ENCODE measurements at places on chromosomes 1 and 21.
A peak's percentile ranks its signal among the peaks of the same experiment; 100 is the strongest.

DNA sequence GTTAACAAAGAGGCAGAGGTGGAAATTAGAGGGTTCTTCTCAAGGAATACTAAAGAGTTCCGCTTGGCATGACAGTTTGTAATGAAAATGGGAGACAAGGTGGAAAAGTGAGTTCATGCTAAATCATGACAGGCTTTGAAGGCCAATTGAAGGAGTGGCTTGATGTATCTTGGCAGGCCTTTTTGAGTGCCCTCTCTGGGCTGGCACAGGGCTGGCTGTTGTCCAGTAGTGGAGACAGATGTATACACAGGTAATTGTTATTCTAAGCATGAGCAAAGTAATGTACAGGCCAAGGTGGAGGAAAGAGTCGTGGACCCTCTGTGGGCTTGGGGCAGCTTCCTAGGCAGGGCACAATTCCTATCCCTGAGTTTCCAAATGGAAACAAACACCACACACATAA lies 196.7 kb upstream of the GALNT2 start:
- DNase-seq, result no peak

DNA sequence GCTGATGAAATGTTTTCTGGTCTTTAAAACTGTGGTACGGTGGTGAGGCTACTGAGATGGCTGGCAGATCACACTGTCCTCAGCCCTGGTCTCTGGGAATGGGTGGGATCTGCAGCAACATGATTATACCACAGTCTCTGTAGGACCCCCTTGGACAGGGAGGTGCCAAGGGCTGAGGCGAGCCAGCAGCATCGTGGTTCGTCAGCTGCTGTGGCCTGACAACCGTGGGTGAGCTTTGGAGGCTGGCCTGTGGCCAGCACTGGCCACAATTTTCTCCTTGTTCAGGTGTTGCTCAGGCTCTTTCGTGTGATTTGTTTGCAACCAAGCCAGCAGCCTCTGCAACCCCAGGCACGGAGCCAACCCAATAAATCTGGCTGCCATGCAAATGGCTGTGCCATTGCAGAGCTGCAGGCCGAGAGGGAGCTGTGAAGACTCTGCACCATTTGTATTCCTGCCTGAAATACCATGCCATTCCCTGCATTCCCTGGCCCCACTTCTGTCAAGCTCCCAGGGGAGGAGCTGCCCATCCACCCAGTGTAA lies 70.9 kb downstream of the PCP4 start:
- no peak for DNase-seq

GRCh38 chr21:33434770-33435360 lies 31.7 kb downstream of the IFNGR2 start:
- peak; percentile 89 for DNase-seq

- no peak for DNase-seq
Measured at GRCh38 chr1:22915816-22916470, 56.7 kb downstream of the LACTBL1 start.

DNA sequence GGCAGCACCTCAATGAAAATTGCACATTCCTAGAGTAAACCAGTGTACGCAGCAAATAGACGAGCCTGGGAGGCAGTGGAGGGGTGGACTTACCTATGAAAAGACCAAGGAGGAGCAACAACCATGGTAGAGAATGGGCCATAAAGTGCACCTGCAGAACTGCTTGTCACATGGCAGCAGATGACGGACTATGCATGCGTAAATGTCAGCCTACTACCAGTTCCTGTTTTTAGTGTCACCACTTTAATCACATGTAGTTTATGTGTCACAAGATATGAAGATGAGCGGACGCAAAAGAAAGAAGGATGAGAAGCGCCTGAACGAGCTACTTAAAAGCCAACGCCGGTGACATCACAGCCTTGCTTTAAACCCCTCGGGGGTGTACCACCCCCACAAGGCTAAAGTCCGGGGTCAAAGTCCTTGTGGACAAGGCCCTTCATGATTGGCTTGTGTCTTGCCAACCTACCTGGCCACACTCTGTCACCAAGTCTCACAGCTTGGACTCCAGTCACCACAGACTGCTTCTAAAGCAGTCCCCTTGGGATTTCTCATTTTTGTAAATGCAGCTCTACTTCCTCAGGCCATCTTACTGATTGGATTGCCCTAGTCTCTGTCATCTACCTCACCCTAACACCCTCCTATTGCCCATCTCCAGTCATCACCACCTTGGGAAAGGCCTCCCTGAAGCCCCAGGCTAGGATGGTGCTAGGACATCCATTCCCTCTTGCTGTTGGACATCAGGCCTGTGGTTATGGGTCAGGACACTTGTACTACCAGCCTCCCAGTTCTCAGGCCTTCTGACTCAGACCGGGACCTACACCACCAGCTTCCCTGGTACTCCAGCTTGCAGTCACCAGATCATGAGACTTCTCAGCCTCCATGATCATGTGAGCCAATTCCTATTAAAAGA lies 6.0 kb upstream of the LY9 start:
- no peak for DNase-seq

All from fibroblast of skin of right biceps (primary cell).